ENCODE measurements at places on chromosomes 5 and 9. TPM values are rescaled to one million over a fixed set of nuclear protein-coding genes. Genes with fewer than 3 reads are reported as not detected.

BAAT gene
- not detected for total RNA-seq

ZNF782 gene
- 2.6 TPM for total RNA-seq

CEL gene
- 0.87 TPM for total RNA-seq

UBE2QL1 gene
- total RNA-seq = 0.52 TPM

DDX41 gene
- total RNA-seq = 96.5 TPM

CD14 gene
- 0.21 TPM for total RNA-seq

SPINK7 gene
- not detected for total RNA-seq

SHISAL2B gene
- 15.4 TPM for total RNA-seq

PJA2 gene
- 77.1 TPM for total RNA-seq

CDKN2A gene
- not detected for total RNA-seq

MEIKIN gene
- total RNA-seq = not detected

RANBP3L gene
- total RNA-seq = not detected

TSPAN17 gene
- total RNA-seq = 50.7 TPM

LVRN gene
- 1.2 TPM for total RNA-seq

IFNA2 gene
- total RNA-seq = not detected

PPWD1 gene
- total RNA-seq = 50.0 TPM

TAF9 gene
- 105 TPM for total RNA-seq

CCDC183 gene
- total RNA-seq = 0.85 TPM

QRFP gene
- total RNA-seq = not detected

Data from H7 (cell line).